ENCODE measurements at places on chromosomes 12 and 14.

DNA sequence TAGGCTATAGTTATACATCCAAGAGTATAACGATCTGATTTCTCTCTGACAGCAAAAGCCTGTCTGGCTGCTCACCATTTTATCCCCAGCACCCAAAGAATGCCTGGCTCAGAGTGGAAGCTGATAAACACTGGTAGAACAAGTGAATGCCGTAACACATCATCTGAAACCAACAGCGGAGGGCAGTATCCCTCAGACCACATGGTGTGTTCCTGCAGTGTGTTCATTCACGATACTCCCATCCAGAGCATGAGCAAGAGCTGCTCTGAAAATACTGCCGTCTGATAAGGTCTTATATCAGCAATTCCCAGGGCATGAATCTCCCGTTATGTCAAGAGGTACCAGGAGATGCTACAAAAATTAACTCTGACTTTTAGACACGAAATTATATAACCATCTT is 95.9 kb downstream of the TTC7B start:
- no peak for DNase-seq

DNA sequence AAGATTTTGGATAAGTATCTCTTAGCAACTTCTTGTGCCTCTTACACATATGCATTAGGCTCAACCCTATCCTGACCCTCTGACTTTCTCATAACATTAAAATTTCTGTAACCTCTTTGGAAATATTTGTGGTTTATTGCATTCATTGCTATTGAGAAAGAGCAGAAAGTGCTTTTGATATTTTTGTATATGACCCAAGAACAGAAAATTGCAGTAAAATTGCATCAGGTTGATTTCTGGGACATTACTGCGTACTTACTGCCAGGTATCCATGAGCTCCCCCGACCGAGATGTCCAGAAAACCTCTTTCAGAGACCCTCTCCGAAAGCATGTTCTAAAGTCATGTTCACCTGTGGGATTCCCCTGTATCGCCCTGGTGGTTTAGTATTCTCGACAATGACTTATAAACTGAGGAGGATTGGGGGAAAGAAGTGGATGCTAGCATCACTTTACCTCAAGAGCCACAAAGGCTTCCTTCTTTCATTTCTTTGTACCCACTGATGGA is 14.5 kb upstream of the IL22 start:
- no peak for DNase-seq

GRCh38 chr14:92489394-92490238 is 24.0 kb upstream of the RIN3 start:
- no peak for DNase-seq

DNA sequence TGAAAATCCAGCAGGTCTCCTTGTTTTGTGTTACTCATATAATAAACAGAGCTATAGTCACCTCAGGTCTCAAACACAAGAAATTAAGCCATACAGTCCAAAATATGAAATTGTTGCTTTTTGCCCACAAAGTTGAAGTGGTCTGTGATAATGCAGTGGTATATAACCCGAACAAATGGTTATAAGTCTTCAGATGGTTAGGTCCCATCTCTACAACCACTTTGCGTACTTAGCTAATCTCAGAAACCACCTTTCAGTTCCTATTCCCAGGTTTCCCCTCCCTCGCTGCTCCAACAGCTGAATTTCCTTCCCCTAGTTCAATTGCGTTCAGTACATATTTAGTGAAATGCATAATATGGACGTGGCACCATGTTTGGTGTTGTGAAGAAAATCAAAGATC is 3.3 kb upstream of the KCNA5 start:
- DNase-seq = no peak

GRCh38 chr12:91380631-91381030 is 198.0 kb upstream of the DCN start:
- no peak for DNase-seq

GRCh38 chr12:7205091-7205490 is 15.6 kb downstream of the PEX5 start:
- no peak for DNase-seq

GRCh38 chr12:110874781-110875180 is 28.0 kb downstream of the CCDC63 start:
- no peak for DNase-seq

DNA sequence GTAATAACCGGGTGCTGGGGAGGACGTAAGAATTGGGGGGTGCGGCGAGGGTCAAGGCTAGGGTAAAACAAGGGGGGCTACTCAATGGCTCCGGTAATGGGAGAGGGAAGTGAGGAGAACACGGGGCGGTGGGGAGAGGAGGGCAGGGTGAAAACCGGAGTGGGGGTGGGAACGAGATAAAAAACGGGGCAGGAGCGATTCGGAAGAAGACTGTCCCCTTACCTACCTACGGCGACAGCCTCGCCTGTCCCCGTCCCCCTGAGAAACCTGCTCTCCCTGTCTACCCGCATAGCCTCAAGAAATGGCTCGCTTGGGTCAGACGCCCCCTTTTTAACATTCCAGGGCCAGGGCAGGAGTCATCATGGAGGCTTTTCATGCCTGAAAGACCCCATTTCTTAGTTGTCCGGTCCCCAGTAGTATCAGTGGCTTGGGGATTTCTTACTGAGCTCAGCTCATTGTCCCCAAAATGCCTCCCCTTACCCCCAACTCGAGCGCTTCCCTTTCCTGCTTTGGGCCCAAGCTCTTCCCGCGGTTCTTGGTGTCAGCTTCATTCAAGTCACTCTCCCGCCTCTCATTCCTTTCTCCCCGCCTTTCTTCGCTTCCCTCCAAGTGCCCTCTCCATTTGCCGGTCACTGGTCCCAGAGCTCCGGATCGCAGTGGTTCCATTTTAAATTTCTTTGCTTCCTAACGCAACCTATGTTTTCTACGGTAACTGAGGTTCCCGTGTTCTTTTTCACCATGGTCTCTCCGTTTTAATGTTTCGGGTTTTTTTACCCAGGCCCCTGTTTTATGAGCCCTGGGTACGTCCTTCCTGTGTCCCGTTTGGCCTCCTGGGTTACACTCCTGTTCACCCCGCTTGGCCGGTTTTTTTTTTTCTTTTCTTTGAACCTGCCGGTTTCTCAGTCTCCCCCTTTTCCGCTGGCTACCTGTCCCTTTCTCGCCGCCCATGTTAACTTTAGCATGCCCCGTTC is 1.2 kb upstream of the WSB2 start:
- DNase-seq = peak; percentile 13

DNA sequence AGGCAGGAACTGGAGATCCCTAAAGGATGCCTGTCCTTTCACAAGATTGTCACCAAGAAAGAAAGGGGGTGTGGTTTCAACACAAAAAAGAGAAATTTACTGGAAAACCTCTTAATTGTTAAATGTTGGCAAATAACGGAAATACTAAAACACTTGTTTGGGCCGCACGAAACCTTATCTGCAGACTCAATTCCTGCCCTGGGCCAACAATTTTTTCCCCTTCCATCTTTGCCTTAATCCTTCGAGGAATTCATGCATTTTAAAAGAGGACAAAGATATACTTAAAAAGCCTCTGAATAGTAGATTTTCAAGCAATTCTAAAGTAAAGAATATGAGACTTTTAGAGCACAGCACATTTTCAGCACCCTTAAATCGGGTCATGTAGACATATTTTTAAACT is 366.2 kb downstream of the DUSP6 start:
- DNase-seq = no peak

- no peak for DNase-seq
Measured at GRCh38 chr12:75378354-75378753, 12.5 kb upstream of the GLIPR1L2 start.

GRCh38 chr12:64225626-64226025 is 3.5 kb upstream of the KICS2 start:
- no peak for DNase-seq

DNA sequence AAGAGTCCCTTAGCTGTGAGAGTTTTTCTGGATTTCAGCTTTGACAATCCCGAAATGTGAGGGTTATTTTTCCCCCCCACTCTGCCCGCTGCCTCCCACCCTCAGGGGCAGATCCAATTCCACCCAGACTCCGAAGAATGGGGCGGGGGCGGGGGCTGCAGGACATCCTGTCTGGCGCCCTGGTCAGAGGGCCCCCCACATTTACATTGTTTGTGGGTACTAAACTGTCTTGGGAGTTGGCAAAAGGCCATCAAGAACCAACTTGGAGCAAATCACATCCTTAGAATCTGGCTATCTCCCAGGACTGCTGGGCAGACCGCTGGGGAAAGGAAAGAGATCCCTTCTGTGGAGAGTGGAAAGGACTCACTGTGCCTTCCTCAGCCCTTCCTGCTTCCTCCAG is 2.4 kb downstream of the EMP1 start:
- no peak for DNase-seq

Measured in activated CD4-positive, alpha-beta T cell treated with anti-CD3 and anti-CD28 coated beads, Interleukin-2, amount 10 ng/mL, durations not matched to agents 7 days and 5 days (primary cell).